ENCODE measurements at places on chromosomes 7 and 10. TPM values are rescaled to one million over a fixed set of nuclear protein-coding genes. Genes with fewer than 3 reads are reported as not detected.

DNA sequence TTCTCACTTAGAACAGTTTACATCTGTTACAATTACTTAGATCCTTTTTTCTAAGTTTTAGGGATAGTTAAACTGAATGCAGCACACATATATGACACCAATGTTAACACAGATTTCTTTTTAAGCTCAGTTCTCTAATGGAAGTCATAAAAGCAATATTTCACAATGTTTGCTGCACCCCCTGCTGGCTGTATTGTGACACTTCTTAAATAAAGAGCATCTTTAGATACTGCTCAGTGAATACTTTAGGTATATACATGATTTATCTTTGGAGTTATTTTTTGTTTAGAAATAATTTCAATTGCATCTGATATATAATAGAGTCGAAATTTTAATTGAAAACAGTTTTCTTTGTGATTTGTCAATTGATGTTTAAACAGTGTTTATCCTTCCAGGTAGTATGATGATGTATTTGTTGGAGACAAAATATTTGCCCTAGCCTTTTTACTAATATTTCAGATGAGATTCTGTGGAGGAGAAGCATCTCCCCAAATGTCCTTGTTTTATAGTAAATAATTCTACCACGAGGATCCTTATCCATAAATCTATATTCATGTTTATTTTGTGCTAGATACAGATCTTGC is 174.4 kb downstream of the ST7 start:
- DNase-seq: no peak

- DNase-seq: no peak
These were observed 332.1 kb downstream of the PHTF2 start for GRCh38 chr7:78130446-78131215.

DNA sequence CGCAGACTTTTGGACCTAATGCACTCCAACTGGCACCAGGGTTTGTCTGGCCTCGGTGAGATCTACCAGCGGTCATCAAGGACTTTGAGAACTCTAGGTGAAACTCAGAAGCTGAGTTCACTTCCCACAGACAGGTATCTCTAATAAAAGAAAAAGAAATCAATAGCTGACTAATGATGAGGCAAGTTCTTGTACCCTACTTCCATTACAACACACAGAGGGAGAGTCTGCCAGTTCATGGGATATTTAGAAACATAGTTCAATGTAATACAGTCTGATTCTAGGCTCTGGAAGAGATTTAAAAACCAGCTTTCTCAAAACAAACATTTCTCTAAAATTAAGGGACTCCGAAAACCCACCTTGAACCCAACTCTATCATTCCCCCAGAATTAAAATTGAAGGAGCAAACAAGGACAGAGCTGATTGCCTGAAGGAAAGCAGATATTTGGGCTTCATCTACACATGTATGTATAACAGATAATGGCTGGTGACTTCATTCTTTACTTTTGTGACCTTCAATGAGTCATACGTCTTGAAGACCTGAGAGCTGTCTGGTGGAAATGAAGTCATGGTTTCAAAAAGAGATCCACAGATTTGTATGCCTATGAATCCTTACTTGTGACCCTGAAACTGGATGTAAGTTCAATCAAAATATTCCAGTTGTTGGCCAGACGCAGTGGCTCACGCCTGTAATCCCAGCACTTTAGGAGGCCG is 2.7 kb upstream of the PNLIPRP1 start:
- DNase-seq: no peak

DNA sequence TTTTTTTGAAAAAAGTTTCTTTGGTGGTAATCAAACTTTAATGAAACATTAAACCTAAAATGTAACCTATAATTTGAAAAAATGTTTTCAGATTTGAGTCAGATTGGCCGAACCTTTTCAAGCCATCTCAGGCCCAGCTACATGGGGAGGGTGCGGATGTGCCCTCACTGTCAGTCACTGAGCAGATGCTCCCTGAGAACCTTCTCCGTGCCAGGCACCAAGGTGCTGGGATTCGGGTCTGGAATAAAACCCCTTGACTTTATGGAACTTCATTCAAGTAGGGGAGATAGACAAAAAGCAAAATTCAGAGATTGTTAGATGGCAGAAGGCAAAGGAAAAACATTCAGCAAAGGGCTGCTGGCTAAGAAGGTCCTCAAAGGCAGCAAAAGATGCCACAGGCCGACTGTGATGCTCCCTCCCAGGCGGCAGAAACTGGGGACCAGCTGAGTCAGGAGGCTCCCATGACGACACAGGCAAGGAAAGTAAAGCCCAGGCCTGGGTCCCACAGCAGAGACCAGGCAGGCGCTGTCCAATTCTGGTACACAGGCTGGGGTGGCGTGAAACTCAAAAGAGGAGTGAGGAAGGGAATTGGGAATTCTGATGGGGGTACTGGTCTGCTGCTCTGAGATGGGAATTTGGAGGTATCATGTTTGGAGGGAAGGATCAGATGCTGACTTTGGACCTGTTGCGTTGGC is 82.2 kb upstream of the DDC start:
- no peak for DNase-seq

DNA sequence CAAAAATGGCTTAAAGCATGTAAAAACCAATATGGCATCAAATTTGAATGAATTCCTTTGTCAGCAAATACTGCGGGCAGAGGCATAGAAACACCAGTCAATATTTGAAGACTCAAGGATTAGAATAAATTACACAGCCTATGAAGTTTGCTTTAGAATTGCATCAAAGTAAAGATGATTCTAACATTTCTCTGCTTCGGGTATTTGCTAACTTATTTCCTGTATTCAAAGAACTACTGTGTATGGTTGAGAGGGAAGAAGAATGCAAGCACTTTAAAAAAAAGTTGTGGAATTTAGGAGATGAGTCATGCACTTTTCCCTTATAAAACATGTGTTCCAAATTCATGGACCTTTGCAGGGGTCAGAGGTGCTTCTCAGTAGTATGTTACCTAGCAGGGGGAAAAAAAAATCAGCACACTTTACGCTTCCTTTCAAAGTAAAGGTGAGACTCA is 90.1 kb downstream of the PIP4K2A start:
- DNase-seq: peak; percentile 58

PAPOLB gene
- 0.14 TPM for total RNA-seq

DNA sequence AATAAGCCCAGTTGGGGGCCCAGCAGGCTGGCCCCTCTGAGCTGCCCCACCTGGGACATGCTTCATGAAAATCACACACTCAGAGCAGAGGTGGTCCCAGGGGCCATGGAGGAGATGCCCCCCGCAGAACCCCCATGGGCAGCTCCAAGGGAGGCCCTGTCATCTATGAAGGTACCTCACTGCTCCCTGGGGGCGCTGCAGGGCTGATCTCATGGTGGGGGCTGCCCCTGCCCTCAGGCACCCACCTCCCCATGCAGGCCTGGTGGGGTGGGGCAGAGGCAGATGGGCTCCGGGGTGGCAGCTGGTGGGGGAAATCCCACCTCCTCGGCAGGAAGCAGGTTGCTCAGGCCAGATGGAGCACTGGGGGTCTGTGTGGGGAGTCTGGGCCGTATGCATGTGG is 60.5 kb downstream of the YKT6 start:
- no peak for DNase-seq

All from kidney epithelial cell (primary cell).